ENCODE measurements at places on chromosomes 3 and 15. TPM values are rescaled to one million over a fixed set of nuclear protein-coding genes. Genes with fewer than 3 reads are reported as not detected.

GRCh38 chr3:151568184-151568583 lies 107.3 kb upstream of the IGSF10 start:
- DNase-seq = no peak

CELSR3 gene
- total RNA-seq = 15.2 TPM

- DNase-seq = peak; percentile 69
Measured at GRCh38 chr3:128489674-128489926, 3.4 kb downstream of the GATA2 start.

- DNase-seq = no peak
Measured at GRCh38 chr3:84194029-84194428, 764.8 kb upstream of the CADM2 start.

ALDH1A3 gene
- total RNA-seq = not detected

Data from activated CD4-positive, alpha-beta T cell treated with anti-CD3 and anti-CD28 coated beads, Interleukin-2, amount 10 ng/mL, durations not matched to agents 24 days and 14 days (primary cell).